ENCODE measurements at places on chromosomes 13 and 19.

DNA sequence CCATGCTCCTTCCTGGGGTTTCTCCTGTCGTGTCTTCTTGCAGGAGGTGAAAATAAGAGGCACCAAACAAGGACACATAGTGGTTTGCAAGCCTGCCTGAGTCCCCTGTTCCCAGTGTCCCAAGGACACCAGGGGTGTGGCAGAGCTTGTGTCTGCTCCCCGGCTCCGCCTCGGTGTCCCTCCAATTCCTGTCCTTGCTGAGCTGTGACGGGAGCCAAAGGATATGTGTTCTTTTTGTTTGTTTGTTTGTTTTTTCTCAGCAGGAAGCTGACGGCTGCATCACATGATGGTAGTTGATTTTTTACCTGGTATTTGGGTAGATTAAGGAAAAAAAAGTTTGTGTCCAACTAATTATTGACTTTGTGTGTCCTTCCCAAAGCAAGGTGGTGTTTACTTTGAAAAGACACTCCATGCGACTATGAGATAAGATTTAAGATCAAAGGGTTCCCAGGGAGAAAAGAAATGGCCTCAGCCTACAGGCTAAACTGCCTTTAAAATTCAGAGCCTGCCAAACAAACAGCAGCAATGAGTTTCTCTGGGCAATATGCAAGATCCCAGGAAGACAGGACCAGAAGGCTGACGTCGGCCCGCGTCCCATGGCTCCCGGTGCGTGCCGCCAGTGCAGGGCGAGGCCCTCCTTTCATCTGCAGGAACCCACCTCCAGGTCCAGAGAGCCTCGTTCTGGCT is 50.8 kb upstream of the XPO4 start:
- H3K36me3 ChIP-seq = no peaks in the 10 kb centered on the region
- no peaks in the 10 kb centered on the region for H3K27me3 ChIP-seq
- H3K27ac ChIP-seq = no peak overlapping the region
- no peak for DNase-seq
- no peaks in the 10 kb centered on the region for H3K4me1 ChIP-seq

DNA sequence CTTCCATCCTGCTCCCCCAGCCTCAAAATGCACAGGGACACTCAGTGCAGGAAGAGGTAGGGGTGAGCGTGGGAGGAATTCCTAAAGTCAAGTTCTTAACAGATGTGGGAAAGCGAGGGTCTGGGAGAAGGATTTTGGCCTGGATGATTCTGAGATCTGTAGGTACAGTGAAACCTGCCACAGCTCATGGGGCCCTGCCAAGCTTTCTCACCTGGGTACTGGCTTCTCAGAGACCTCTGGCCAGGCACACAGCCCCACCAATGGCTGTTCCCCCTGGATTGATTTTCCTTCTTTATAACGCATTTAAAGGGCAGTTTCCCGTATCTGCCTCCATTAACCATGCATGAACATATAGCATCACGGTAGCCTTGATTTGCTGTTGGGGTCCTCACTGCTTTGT is 47.0 kb upstream of the GSX1 start:
- no peaks in the 10 kb centered on the region for H3K36me3 ChIP-seq
- no peak overlapping the region for H3K4me3 ChIP-seq
- no peak for DNase-seq
- H3K27ac ChIP-seq = no peak overlapping the region
- no peaks in the 10 kb centered on the region for H3K4me1 ChIP-seq
- no peaks in the 10 kb centered on the region for H3K27me3 ChIP-seq

DNA sequence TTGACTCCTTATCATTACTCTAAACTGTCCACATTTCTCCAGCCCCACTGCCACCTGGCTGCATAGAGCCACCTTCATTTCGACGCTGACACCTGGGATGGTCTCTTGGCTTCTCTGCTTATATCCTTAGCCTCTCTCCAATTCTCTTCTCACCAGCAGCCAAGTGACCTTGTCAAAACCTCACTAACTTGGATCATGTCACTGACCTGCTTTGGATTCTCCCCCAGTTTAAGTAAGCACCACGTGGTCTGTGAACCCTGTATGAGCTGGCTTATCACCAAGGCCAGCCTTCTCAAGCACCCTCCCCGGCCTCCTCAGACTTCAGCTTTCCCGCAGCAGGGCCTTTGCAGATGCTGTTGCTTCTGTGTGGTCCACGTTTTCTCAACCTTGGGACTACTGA is 12.3 kb upstream of the GGACT start:
- no peak for DNase-seq
- H3K36me3 ChIP-seq = no peaks in the 10 kb centered on the region
- H3K27ac ChIP-seq = no peak overlapping the region
- H3K4me1 ChIP-seq = no peaks in the 10 kb centered on the region
- no peak overlapping the region for H3K4me3 ChIP-seq

DNA sequence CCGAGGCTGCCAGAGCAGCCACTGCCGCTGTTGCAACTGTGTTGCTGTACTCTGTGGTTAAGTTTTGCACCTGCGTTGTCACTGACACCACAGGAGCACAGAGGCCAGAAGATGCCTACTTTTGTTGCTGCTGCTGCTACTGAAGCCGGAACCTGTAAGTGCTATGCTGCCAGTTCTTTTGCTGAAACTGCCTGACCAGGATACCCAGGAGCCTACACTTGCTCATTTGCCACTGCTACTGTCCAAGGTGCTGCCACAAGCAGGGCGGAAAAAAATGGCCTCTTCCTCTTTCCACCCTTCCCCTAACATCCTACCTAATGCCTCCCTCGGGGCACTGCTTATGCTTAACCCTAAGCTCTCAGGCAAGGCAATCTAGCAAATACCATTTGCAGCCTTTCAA is 29.0 kb upstream of the NBEA start:
- no peaks in the 10 kb centered on the region for H3K36me3 ChIP-seq
- no peak overlapping the region for H3K4me3 ChIP-seq
- DNase-seq = no peak
- H3K27ac ChIP-seq = no peak overlapping the region
- H3K27me3 ChIP-seq = no peaks in the 10 kb centered on the region
- H3K4me1 ChIP-seq = no peaks in the 10 kb centered on the region

DNA sequence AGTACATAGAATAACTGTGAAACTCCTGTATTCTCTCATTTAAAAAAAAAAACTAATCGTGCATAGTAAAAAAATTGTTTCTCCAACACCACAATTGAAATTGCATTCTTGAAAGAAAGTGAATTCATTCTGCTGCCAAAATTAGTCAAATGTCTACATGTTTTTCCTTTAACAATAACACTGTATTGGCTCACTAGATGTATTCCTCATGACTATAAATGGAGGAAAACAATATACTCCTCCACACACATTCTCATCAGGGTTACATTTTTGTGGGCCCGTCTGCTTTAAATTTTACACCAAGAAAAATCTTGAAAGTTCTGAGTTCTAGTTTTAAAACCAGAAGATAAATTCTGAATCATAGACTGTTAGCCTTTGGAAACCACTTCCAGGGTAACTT is 233.6 kb downstream of the KLF12 start:
- H3K27ac ChIP-seq = no peak overlapping the region
- H3K4me3 ChIP-seq = no peak overlapping the region
- H3K4me1 ChIP-seq = no peaks in the 10 kb centered on the region
- no peaks in the 10 kb centered on the region for H3K27me3 ChIP-seq
- no peaks in the 10 kb centered on the region for H3K36me3 ChIP-seq

GRCh38 chr19:45752639-45753038 is 16.4 kb downstream of the SIX5 start:
- H3K27ac ChIP-seq = no peak overlapping the region
- DNase-seq = no peak
- no peaks in the 10 kb centered on the region for H3K36me3 ChIP-seq
- H3K4me3 ChIP-seq = no peak overlapping the region
- H3K27me3 ChIP-seq = 0 out of 2 replicates have a peak, but pooled peaks cover under 1% of the 10 kb centered on the region
- no peaks in the 10 kb centered on the region for H3K4me1 ChIP-seq
